ENCODE measurements at places on chromosomes 16 and 17.

- DNase-seq: peak; percentile 27
Measured at GRCh38 chr16:70685938-70686375, at the start of gene MTSS2. TSS of gene MTSS2 (minus strand) at chr16:70686053. CDS start at chr16:70685791, 262 bp downstream.

GRCh38 chr17:60538726-60539125, 12.7 kb upstream of the APPBP2 start:
- DNase-seq: no peak

DNA sequence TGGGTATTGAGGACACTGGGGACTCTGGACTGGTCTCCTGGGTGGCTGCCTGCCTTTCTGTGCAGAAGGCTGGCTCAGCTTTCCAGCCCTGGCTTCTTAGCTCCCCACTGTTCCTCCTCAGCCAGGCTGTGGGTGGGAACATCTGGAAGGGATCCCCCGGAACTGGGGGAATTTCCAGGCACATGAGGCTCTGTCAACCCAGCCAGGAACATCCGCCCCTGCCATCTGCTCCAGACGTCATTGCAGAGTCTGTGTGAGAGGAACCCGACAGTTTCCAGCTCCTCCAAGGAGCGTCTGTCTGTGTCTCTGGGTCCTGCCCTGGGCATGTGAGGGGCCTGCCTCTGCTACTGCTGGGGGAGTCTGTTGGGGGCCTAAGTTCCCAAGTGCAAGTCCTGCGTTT, 36.2 kb upstream of the CRHR1 start:
- DNase-seq: no peak

GRCh38 chr16:31219154-31219741, 2.3 kb upstream of the PYDC1 start:
- no peak for DNase-seq

GRCh38 chr16:287298-287811, 4.4 kb downstream of the PDIA2 start:
- DNase-seq: no peak
